ENCODE measurements at places on chromosomes 3 and 15. TPM values are rescaled to one million over a fixed set of nuclear protein-coding genes. Genes with fewer than 3 reads are reported as not detected.

The ISG20 gene
- total RNA-seq, result 8.0 TPM

The CHRM5 gene
- total RNA-seq, result not detected

The C3orf49 gene
- not detected for total RNA-seq

The CDCP1 gene
- total RNA-seq, result 9.5 TPM

The TERC gene
- total RNA-seq, result 10.3 TPM

The VEPH1 gene
- total RNA-seq, result 18.3 TPM

The MITF gene
- 5.1 TPM for total RNA-seq

The IL17RD gene
- total RNA-seq, result 1.2 TPM

The DLEC1 gene
- 0.50 TPM for total RNA-seq

The CHRD gene
- 18.4 TPM for total RNA-seq

The IL12A gene
- 0.46 TPM for total RNA-seq

The IQCF5 gene
- total RNA-seq, result not detected

The GOLGA6L7 gene
- total RNA-seq, result not detected

The SYNPR gene
- total RNA-seq, result 1.4 TPM

The SNX22 gene
- 1.3 TPM for total RNA-seq

The SLC6A20 gene
- 7.2 TPM for total RNA-seq

The CADM2 gene
- total RNA-seq, result 0.43 TPM

The BBS4 gene
- 10.6 TPM for total RNA-seq

The FOXL2NB gene
- total RNA-seq, result not detected

The C2CD4B gene
- 43.0 TPM for total RNA-seq

The IMPG2 gene
- 0.09 TPM for total RNA-seq

The TEX55 gene
- not detected for total RNA-seq

The TLE3 gene
- total RNA-seq, result 16.9 TPM

The LIPH gene
- 4.6 TPM for total RNA-seq

The DISP2 gene
- 1.9 TPM for total RNA-seq
